Glutamatergic neuron (in vitro differentiated cells): ENCODE measurements at places on chromosomes 6 and 20. TPM values are rescaled to one million over a fixed set of nuclear protein-coding genes. Genes with fewer than 3 reads are reported as not detected.

SLC32A1 gene
- 0.59 TPM for total RNA-seq

- DNase-seq: no peak
- H3K4me3 ChIP-seq: no peak overlapping the region
- H3K36me3 ChIP-seq: no peaks in the 10 kb centered on the region
Measured at GRCh38 chr20:10762216-10762615, 88.4 kb upstream of the JAG1 start.

- no peaks in the 10 kb centered on the region for H3K27me3 ChIP-seq
- H3K36me3 ChIP-seq: peaks cover 4% of the 10 kb centered on the region
- no peak for DNase-seq
Measured at GRCh38 chr6:95819939-95820338, 195.8 kb upstream of the FUT9 start.

NFKBIE gene
- total RNA-seq: 15.3 TPM

DNA sequence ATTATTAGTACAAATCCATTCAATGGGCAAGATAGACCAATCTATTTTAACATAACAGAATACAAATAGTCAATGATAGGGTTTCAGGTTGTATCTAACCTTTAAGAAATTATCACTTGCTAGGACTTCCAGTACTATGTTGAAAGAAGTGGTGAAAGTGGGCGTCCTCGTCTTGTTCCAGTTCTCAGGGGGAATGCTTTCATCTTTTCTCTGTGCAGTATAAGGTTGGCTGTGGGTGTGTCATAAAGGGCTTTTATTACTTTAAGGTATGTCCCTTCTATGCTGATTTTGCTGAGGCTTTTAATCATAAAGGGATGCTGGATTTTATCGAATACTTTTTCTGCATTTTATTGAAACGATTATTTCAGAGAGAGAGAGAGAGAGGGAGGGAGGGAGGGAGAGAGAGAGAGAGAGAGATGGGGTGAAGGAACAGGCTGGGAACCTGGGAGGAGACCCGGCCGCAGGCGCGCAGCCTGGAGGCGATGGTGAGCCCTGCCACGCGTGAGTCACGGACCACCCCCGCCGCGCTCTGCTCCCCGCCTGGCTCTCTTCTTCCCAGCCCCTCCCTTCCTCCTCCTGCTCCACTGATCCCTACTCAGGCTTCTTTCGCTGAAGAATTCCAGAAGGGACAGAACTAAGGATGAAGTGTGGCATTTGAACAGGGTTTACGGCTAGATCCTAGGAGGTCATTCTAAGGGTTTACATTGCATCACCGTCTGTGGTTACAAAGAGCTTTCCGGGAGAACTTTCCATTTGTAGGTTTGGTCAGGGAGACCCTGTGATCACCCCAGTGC, 45.5 kb upstream of the HLA-E start:
- no peak overlapping the region for H3K27ac ChIP-seq
- H3K27me3 ChIP-seq: peaks cover 15% of the 10 kb centered on the region
- H3K4me1 ChIP-seq: no peaks in the 10 kb centered on the region
- no peaks in the 10 kb centered on the region for H3K36me3 ChIP-seq
- H3K4me3 ChIP-seq: no peak overlapping the region
- DNase-seq: no peak

GRCh38 chr6:136323431-136324112, 33.9 kb upstream of the BCLAF1 start:
- DNase-seq: no peak
- H3K27ac ChIP-seq: peak overlapping the region; percentile 15
- peak overlapping the region; percentile 0 for H3K4me3 ChIP-seq
- H3K4me1 ChIP-seq: peaks cover 4% of the 10 kb centered on the region
- H3K36me3 ChIP-seq: no peaks in the 10 kb centered on the region

- no peak overlapping the region for H3K27ac ChIP-seq
- no peak for DNase-seq
- H3K4me1 ChIP-seq: peaks cover 2% of the 10 kb centered on the region
- no peak overlapping the region for H3K4me3 ChIP-seq
- H3K27me3 ChIP-seq: no peaks in the 10 kb centered on the region
- H3K36me3 ChIP-seq: no peaks in the 10 kb centered on the region
Measured at GRCh38 chr20:51129147-51129776, 106.4 kb upstream of the KCNG1 start.

GRCh38 chr6:149013586-149014344, 266.9 kb downstream of the UST start:
- H3K27me3 ChIP-seq: no peaks in the 10 kb centered on the region
- peaks cover 34% of the 10 kb centered on the region for H3K4me1 ChIP-seq
- H3K36me3 ChIP-seq: no peaks in the 10 kb centered on the region
- H3K27ac ChIP-seq: no peak overlapping the region
- no peak overlapping the region for H3K4me3 ChIP-seq

GRCh38 chr6:42520786-42521607, 42.8 kb upstream of the UBR2 start:
- peaks cover 2% of the 10 kb centered on the region for H3K27me3 ChIP-seq
- H3K4me3 ChIP-seq: no peak overlapping the region
- no peak overlapping the region for H3K27ac ChIP-seq
- no peaks in the 10 kb centered on the region for H3K4me1 ChIP-seq
- DNase-seq: no peak

GRCh38 chr6:34929241-34929978, 40.4 kb downstream of the ANKS1A start:
- H3K27me3 ChIP-seq: no peaks in the 10 kb centered on the region

DNA sequence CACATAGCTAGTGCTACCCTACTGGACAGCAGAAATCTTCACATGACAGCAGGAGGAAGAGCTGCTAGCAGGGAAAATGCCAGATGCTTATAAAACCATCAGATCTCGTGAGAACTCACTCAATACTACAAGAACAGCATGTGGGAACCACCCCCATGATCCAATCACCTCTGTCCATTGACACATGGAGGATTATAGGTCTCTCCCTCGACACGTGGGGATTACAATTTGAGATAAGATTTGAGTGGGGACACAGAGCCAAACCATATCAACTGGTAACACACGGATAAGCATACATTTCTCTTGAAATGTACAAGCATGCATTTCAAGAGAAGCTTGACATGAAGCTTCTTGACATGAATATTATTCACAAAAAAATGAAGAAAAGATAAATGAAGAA, 64.1 kb downstream of the MMS22L start:
- H3K4me1 ChIP-seq: peaks cover 6% of the 10 kb centered on the region
- no peak overlapping the region for H3K27ac ChIP-seq
- H3K4me3 ChIP-seq: no peak overlapping the region
- no peaks in the 10 kb centered on the region for H3K36me3 ChIP-seq
- no peaks in the 10 kb centered on the region for H3K27me3 ChIP-seq
- DNase-seq: no peak

- no peak overlapping the region for H3K4me3 ChIP-seq
- peaks cover 12% of the 10 kb centered on the region for H3K36me3 ChIP-seq
- peak; percentile 4 for DNase-seq
- no peaks in the 10 kb centered on the region for H3K4me1 ChIP-seq
- peaks cover 23% of the 10 kb centered on the region for H3K27me3 ChIP-seq
Measured at GRCh38 chr20:25064561-25065071, 6.7 kb upstream of the ACSS1 start.

DNA sequence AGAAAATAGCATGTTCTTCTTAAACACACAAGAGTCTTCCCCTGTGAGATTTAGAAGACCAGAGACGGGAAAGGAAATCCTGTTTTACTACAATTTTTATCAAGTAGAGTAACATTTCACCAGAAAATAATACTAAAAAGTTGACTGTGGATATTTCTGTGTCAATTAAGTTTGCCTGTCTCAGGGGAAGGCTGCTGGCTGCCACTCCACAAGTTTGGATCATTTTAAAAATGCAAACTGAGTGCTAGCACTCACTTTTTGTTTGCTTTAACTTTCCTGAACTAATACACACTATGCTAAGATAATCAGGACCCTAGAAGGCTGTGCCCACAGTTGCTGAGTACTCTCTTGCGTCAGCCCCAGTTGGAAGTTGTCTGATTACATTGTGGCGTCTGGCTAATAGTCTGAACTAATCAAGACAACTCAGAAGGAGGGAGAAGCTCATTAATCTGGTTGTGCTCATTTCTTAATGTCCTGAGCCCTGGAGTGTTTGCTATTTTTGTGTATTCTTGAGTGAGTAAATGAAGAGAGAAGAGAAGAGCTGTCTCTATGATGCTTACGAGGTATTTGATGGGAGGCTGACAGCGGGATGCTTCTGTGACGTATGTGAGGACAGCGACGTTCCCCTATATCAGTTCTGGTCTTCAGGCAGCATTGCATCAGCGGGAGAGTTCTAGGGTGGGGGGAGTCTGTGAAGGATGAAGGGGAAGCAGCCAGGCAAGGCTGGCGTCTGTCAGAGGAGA, 664.2 kb downstream of the QKI start:
- no peak for DNase-seq
- H3K4me3 ChIP-seq: no peak overlapping the region
- no peak overlapping the region for H3K27ac ChIP-seq
- H3K27me3 ChIP-seq: peaks cover 2% of the 10 kb centered on the region
- no peaks in the 10 kb centered on the region for H3K36me3 ChIP-seq
- no peaks in the 10 kb centered on the region for H3K4me1 ChIP-seq

RIPPLY2 gene
- total RNA-seq: 4.9 TPM

GRCh38 chr20:23123886-23124285, 37.8 kb upstream of the CD93 start:
- peaks cover 18% of the 10 kb centered on the region for H3K4me1 ChIP-seq
- no peaks in the 10 kb centered on the region for H3K36me3 ChIP-seq
- peaks cover 8% of the 10 kb centered on the region for H3K27me3 ChIP-seq
- DNase-seq: no peak
- H3K27ac ChIP-seq: no peak overlapping the region
- H3K4me3 ChIP-seq: no peak overlapping the region

DNA sequence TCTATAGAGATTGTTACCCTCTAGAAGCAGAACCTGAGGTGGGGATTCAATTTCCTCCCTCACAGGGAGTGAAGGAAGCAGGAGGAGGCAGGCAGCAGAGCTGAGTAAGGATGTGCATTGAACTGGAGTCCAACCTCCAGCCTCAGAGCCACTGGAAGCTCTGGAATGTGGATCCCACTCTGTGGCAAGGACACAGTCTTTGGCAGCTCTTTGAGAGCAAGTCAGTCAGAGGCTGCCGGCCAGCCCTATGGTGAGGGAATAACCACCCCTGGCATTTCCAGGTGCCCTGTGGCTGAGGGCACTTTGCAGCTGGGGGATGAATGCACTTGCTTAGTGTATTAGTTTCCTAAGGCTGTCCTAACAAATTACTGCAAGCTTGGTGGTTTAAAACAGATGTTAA, 37.2 kb downstream of the EBF4 start:
- no peak overlapping the region for H3K4me3 ChIP-seq
- no peaks in the 10 kb centered on the region for H3K27me3 ChIP-seq
- H3K36me3 ChIP-seq: peaks cover 14% of the 10 kb centered on the region
- no peak overlapping the region for H3K27ac ChIP-seq
- DNase-seq: no peak

GRCh38 chr20:3783068-3783489, 1.8 kb upstream of the SPEF1 start:
- peaks cover 11% of the 10 kb centered on the region for H3K27me3 ChIP-seq
- peaks cover 11% of the 10 kb centered on the region for H3K4me1 ChIP-seq
- no peaks in the 10 kb centered on the region for H3K36me3 ChIP-seq

DNA sequence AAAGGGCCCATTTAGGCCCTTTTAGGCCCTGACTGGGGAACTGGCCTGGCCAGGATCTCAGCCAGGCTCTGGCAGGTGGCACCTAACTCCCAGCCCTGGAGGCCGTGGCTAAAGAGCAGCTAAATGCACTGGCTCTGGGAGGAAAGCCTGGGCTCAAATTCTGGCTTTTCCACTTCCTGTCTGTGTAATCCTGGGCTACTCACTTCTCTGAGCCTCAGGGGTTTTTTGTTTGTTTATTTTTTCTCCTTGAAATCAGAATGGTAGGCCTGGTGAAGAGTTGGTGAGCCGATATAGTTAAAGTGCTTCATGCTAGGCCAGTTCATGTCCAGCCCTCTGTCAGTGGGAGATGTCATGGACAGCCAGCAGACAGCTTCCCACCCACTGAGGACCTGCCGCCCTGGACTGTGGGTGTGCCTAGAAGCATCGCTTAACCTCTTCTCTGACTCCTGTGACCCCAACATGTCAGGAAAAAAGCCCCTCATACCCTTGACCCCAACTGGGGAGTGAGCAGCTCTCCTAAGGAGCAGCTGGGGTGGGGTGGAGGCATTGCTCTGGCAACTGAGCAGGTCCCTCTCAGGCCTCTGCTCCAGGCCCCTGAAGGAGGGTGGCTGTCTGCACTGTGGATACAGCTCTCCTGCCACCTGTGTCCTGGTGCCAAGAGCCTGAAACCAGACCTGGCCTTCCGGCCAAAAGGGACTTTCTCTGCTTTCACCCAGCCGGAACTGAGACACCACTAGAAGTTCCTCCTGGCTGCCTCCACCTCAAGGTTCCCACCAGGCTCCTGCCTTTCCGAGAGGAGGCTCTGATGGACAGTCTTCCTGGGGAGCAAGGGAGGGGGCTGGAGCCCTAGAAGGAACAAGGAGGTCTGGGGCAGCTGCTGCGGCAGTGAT, 57.2 kb upstream of the MYL9 start:
- no peak for DNase-seq
- H3K27me3 ChIP-seq: peaks cover 2% of the 10 kb centered on the region
- H3K4me1 ChIP-seq: peaks cover 32% of the 10 kb centered on the region
- H3K4me3 ChIP-seq: no peak overlapping the region
- H3K36me3 ChIP-seq: no peaks in the 10 kb centered on the region

DNA sequence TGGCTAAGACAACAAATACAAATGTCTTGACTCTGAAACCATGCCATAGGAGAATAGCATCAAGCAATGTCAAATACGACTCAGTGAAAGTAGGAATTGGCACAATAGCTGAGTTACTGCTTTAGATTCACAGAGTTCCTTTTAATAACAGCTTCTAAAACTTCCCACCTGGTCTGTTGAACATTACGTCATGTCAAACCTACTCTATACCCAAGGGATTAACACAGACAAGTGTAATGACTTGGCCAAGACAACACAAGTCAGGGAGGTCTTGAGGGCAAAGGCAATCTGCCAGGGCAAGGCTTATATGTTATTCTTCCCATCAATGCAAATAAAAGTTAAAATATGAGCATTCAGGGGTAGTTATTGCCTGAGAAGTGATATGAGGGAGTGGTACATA, 265.1 kb upstream of the PRDM1 start:
- no peak overlapping the region for H3K27ac ChIP-seq
- DNase-seq: no peak
- peaks cover 1% of the 10 kb centered on the region for H3K27me3 ChIP-seq
- no peaks in the 10 kb centered on the region for H3K4me1 ChIP-seq

DNA sequence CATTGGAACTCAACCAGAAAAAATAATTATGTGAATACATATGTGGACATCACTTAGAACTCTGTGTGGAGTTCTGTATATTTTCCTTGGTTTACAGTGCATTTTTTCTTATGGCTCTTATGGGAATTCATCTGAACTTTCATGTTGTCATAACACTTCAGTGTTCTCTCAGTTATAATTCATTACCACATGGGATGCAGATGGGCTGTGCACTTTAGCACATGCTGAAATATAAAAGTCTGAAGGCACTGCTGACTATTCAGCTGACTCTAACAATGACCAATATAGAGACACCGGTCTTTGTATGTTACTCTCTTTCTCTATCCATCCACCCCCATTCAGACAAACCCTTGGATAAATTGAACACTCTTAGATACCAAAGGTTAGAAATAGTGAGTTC, 29.3 kb downstream of the GRIK2 start:
- DNase-seq: no peak
- peaks cover 40% of the 10 kb centered on the region for H3K4me1 ChIP-seq
- peak overlapping the region; percentile 87 for H3K27ac ChIP-seq
- H3K27me3 ChIP-seq: no peaks in the 10 kb centered on the region
- H3K4me3 ChIP-seq: peak overlapping the region; percentile 40

- H3K36me3 ChIP-seq: peaks cover 9% of the 10 kb centered on the region
- no peak overlapping the region for H3K4me3 ChIP-seq
- no peak overlapping the region for H3K27ac ChIP-seq
Measured at GRCh38 chr6:131430531-131430930, 142.5 kb upstream of the ARG1 start.
